ENCODE measurements at places on chromosomes 7 and 10.

GRCh38 chr7:155377838-155378579 is 79.9 kb upstream of the EN2 start:
- DNase-seq = no peak

GRCh38 chr7:156522801-156523200 is 117.8 kb upstream of the RNF32 start:
- DNase-seq = no peak

DNA sequence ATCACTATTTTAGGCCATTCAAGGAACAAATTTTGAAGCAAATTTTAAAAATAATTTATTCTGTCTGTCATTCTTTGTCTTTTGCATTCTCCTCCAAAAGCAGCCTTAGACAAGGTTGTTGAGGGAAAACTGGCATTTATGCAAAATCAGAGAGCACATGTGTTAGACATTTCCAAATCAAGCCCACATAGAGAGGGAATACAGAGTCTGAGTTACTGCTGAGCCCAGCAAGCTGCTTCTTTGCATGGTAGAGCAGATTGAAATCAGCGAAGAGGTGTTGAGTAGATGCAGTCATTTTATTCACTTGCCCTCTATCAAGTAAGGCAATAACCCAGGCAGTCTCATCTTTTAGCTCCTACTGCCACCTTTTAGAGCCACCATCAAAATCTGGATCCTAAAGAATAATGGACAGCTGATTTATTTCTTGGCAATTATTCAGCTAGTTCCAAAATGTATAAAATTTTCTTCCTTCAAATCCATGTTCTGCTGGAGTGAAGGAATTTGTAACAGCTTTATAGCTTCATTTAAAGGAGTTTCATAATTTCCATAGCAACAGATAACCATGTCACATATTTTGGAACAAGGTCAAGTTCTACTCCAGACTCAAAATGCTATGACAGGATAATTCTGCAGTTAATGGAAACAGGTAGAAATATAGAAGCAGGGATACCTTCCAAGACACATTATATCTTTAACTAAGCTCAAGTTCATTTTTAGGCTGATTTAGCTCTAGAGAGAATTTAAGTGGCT is 7.3 kb upstream of the PCDH15 start:
- no peak for DNase-seq

DNA sequence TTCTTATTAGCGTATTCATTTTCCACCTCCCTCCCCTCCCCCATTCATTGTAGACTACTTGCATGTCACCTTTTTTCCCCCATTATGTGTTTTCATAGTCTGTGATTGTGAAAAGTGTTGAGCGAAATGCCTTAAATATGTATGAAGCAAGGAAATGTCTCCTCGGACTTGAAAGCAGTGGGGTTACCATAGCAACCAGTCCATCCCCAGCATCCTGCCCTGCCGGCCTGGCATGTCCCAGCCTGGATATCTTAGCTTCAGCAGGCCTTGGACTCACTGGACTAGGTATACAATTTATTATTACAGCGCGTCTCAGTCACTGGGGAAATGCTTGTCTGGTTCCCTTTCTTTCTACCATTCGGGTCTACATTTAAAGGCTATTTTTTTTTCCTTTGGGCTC is 283.6 kb downstream of the BICC1 start:
- no peak for DNase-seq

DNA sequence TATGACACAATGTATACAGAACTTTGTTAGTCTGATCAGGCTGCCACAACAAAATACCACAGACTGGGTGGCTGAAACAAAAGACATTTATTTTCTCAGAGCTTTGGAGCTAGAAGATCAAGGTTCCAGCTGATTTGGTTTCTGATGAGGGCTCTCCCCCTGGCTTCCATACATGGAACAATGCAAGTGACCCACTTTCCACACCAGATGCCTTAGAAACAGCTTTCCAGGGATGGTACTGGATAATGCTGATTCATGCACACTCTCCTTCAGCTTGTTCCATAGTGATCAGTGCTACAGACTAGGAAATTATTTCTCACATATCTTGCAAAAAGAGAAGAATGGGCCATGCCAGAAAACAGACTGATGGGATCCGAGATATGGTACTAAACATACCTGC is 1274.9 kb upstream of the SORCS1 start:
- DNase-seq = no peak

DNA sequence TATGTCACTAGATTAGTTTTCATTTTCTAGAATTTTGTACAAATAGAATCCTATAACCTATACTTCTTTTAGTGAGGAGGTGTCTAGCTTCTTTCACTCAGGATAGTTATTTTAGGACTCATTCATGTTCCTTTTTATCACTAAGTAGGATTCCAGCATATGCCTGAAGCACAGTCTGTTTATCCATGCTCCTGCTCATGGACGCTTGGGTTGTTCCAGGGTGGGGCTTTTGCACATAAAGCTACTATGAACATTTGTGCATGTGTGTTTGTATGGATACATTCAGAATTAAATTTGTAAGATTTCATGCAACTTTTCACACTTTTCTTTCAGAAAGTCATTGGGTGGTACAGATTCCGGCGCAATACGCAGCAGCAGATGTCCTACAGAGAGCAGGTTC is 24.6 kb downstream of the ABRAXAS2 start:
- no peak for DNase-seq

- no peak for DNase-seq
Measured at GRCh38 chr7:101633511-101633910, 4.4 kb upstream of the MYL10 start.

- DNase-seq = no peak
Measured at GRCh38 chr10:74165530-74165901, 14.5 kb downstream of the ADK start.

- DNase-seq = no peak
Measured at GRCh38 chr10:23106331-23107072, 11.1 kb downstream of the MSRB2 start.

DNA sequence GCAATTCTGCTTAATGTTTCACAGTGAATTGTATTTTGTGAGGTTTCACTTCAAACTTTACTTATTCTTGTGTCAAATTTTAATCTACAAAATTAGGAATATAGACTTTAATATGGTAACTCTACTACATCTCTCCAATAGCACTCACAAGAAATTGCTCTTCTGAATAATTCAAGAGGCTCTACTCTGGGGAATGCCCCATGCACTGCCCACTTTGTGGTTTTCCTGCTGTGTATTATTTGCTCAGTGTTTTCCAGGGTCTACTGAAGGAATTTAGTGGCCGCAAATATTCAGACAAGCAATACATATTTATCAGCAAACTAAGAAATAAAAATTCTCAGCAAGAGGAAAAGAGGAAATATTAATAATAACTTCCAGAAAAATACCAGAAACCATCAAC is 611.4 kb downstream of the TNS3 start:
- DNase-seq = no peak

DNA sequence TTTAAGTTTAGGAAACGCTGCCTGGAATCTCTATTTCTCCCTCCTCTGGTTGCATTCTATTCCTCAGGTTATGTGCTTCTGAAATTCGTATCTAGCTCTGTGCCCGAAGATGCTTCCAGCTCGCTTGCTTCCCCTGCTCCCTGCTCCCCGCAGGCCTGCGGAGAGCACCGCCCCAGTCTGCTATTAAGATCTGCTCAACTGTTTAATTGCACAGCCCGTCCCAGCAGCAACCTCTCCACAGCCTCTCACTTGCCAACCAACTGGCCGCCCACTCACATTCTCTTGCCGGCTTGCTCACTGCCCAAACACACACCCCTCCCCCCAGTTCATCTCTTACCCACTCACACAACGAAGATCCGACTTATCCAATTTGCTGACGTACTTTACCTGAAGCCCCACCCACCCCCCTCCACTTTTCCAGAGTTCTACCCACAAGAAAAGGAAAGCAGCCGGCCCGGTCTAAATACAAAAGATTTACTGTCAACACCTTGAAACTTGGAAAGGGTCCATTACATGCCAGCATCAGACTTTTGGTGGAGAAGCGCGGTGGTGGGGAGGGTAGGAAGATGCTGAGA is 167.3 kb upstream of the KLF14 start:
- no peak for DNase-seq

GRCh38 chr7:24827589-24827988 is 70.3 kb upstream of the GSDME start:
- no peak for DNase-seq

- peak; percentile 21 for DNase-seq
Measured at GRCh38 chr7:74544706-74545469, 91.2 kb downstream of the GTF2IRD1 start.

- DNase-seq = no peak
Measured at GRCh38 chr7:131068604-131069021, 259.1 kb upstream of the MKLN1 start.

GRCh38 chr7:87414794-87415188 is 60.7 kb downstream of the ABCB4 start:
- DNase-seq = no peak

GRCh38 chr10:92413519-92413918 is 122.6 kb downstream of the MARCHF5 start:
- DNase-seq = no peak

- no peak for DNase-seq
Measured at GRCh38 chr10:98332623-98333269, 64.8 kb upstream of the LOXL4 start.

DNA sequence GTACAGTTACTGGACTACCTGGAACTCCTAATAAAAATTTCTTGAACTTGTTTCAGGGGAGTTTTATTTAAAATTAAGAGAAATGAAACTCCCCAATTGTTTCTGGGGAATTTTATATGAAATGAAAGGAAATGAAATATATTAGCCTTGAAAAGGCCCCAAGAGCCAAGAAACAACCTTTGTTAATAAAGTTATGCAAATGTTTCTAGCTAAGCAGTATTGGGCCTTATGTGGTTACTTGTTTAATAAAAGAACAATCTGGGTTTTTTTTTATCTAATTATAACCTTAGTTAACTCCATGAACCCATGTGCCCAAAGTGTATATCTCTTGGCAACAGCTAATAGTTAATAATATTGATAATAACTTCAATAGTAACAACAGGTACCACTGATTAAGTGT is 222.8 kb downstream of the EXOC4 start:
- DNase-seq = no peak

GRCh38 chr7:103292122-103292521 is 5.1 kb upstream of the PMPCB start:
- no peak for DNase-seq

DNA sequence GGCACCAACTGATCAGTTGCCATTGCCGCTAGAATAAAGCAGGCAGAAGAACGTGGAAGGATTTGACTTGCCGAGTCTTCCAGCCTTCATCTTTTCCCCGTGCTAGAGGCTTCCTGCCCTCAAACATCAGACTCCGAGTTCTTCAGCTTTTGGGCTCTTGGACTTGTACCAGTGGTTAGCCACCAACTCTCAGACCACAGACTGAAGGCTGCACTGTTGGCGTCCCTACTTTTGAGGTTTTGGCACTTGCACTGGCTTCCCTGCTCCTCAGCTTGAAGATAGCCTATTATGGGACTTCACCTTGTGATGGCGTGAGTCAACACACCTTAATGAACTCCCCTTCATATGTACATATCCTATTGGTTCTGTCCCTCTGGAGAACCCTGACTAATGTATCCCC is 57.3 kb upstream of the KCND2 start:
- no peak for DNase-seq

GRCh38 chr10:126496771-126497545 is 108.7 kb upstream of the ADAM12 start:
- no peak for DNase-seq

GRCh38 chr10:113736576-113736975 is 14.9 kb upstream of the PLEKHS1 start:
- DNase-seq = no peak

- peak; percentile 42 for DNase-seq
Measured at GRCh38 chr10:113788604-113789083, 37.2 kb downstream of the PLEKHS1 start.

Data from GM12864 (cell line).